ENCODE measurements at places on chromosomes 4 and X.

GRCh38 chr4:169984745-169985144, 41.5 kb downstream of the MFAP3L start:
- DNase-seq, result no peak

GRCh38 chrX:22141047-22141730, 109.1 kb downstream of the PHEX start:
- no peak for DNase-seq

- DNase-seq, result no peak
These were observed 61.3 kb downstream of the SEPTIN11 start for GRCh38 chr4:77010841-77011354.

- DNase-seq, result no peak
These were observed 162.2 kb downstream of the NPFFR2 start for GRCh38 chr4:72194046-72194445.

DNA sequence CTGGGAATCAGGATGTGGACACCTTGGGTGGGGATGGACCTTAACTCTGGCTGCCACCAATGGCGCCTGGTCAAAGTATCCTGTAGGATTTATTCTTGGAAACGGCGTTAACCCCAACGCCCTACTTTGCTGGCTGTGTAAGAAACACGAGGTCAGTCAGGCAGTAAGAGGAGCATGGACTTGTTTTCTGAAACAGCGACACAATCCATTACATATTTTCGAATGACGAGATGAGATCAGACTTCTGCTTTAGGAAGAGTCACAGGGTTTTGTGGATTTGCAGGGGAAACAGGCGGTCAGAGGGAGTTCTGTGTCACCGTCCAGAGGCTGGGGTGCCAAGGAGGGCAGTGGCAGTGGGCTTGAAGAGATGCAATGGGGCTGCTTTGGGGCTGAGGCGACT, 92.2 kb downstream of the TBL1X start:
- DNase-seq, result no peak

DNA sequence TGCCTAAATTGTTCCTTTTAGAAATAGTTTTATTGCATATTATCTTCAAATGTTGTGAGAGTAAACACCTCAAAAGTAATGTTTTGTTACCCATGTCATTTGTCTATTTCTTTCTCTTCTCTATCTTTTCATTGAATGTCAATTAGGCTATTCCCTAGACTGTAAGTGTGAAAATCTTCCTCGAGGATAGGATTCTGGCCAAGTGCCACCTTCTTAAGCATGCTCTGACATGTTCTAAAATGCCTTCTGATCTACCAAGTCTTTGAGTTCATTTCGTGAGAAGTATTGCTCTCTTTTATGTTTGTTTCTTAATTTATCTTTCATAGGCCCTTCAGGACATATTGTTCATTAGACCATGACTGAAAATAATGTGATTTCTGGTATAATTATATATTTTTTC, 44.1 kb upstream of the TLL1 start:
- no peak for DNase-seq

- no peak for DNase-seq
These were observed 5.3 kb downstream of the NAT8L start for GRCh38 chr4:2064276-2064991.

DNA sequence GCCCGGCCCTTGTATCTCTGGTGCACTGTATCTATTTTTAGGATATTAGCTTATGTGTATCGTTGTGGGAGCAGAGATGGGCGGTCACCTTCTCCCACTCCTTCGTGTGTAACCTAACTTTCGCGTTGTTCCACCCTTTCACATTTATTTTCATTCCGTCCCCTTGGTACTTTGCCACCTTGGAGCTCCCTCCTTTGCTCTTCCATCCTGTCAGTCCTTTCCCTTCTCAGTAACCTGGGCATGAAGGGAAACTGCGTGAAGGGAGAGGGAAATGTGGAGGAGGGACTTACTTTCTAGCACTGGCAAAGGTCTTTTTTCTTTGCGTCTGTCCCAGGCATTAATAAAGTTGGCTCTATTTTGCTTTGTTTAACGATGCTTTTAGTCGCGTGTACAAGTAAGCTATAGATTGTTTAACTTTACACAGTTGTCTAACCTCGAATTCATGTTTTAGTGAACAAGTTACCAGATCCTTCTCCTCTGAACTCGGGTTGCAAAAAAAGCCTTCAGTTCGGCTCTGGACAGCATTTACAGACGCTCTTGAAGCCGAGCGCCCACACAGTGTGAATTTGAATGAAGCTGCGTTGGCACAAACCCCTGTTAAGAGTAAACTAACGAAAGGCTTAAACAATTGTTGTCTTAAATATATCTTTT, 3.9 kb downstream of the PCDH10 start:
- no peak for DNase-seq

GRCh38 chrX:130171446-130172126, at the start of gene RAB33A:
RAB33A (plus strand) TSS chrX:130171962; CDS start chrX:130172063, 101 bp downstream.
- DNase-seq, result no peak

GRCh38 chrX:18886005-18886343, 97.9 kb downstream of the PHKA2 start:
- no peak for DNase-seq

- no peak for DNase-seq
These were observed 374.9 kb upstream of the AADAT start for GRCh38 chr4:170464614-170465197.

DNA sequence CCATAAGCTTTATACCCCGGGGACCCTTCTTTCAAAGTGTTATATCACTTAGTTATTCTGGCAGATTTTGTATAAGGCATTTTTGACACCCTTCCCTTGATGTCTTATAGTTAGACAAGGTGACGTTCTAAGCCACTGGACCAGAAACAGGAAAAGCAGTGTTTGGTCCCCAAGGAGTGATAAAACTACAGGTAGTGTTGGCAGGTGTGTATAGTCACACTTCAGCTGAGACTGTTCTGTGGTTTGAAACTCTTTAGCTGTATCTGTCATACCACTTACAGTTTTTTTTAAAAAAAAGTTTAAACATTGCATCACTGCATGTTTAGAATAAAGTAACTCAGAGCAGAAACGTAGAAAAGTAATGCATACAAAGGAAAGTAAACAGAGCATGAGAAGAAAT, 48.5 kb downstream of the TLL1 start:
- DNase-seq, result no peak

DNA sequence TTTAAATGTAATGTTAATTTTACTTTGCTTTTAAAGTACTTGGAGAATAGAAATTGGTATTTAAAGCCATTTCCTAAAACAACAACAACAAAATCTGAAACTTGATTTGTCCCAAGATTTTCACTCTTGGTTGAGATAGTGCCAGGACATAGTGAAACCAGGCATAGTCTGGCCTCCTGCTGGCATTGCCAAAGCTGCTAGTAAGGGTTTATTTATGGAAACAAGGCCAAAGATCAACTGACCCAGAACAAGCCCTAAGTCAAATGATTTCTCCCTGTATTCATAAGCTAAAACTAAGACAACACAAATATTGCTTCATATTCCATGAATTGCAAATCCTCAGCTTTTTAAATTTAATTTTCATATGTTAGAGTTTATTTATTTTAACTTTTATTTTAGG, 227.5 kb upstream of the FGF13 start:
- no peak for DNase-seq

- DNase-seq, result no peak
These were observed 310.0 kb downstream of the PDGFC start for GRCh38 chr4:156661555-156661954.

DNA sequence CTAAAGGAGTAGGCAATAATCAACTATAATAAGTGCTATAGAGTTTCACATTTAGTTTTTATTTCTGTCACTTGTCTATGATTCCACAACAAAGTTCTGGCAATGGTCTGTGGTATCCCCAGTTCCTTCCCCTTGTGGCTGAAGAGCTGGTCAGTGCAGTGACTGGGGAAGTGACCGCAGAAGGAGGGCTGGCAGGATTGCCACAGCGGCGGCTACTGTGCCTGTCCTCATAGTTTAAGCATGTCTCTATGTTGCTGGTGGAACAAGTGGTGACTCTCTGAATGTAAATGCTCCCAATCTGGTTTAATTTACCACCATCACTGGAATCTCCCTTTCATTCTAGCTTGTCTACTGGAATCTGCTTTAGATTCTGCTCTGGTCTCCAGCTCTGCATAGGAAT, 170.6 kb upstream of the GK2 start:
- DNase-seq, result no peak

- peak; percentile 48 for DNase-seq
These were observed 843.4 kb downstream of the FSTL5 start for GRCh38 chr4:161320377-161320776.

- no peak for DNase-seq
These were observed 1.5 kb downstream of the FHDC1 start for GRCh38 chr4:152937336-152938236.

DNA sequence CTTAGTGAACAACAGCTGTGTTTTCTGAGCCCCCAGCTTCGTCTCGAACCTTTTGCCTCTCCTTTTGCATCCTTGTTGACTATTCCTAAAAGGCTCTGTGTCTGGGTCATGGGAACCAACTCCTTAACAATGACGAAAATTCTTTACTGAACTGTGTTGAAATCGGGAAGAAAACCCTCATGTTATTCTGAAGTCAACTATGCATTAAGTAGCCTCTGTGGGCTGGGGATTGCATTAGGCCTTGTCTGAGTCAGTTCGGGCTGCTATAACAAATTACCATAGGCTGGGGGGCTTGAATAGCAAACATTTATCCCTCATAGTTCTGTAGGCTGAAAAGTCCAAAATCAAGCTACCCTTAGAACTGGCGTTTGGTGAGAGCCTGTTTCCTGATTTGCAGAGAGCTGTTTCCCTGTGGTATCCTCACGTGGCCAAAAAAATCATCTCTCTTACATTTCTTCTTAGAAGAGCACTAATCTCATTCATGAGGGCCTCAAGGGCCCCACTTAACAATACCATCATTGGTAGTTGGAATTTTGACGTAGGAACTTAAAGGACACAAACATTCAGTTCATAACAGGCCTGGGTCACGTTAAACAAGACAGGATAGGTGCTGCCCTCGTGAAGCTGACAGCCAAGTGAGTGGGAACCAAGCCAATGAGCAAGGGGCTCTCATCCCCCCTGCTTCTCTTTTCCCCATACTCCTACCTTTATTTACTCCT, 75.9 kb downstream of the CLNK start:
- DNase-seq, result no peak

GRCh38 chrX:154892296-154892695, 6.1 kb downstream of the F8A1 start:
- no peak for DNase-seq

- no peak for DNase-seq
These were observed 18.7 kb upstream of the TMEM192 start for GRCh38 chr4:165131247-165131832.

GRCh38 chrX:17679261-17679660, 58.0 kb upstream of the SCML1 start:
- DNase-seq, result no peak

DNA sequence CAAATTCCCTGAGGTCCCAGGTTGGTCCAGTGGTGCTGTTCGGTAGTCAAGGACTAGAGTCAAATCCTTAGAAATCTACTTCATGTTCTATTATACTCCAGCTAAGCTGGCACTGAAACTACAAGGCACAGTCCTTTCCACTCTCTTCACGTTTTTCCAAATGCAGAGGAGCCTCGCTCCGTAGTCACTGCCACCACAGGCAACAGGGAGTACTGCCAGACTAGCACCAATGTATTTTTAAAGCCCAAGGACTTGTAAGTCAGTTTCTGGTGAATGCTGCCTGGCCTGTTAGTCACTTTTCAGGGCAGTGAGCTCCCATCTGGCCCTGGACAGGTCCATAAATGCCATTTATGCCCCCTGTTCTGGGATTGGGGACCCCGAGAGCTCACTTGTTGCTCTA, 323.5 kb downstream of the FAM47A start:
- no peak for DNase-seq

- DNase-seq, result no peak
These were observed 58.9 kb downstream of the HAUS3 start for GRCh38 chr4:2182994-2183393.

GRCh38 chr4:151901631-151902030, 140.8 kb upstream of the GATB start:
- no peak for DNase-seq

DNA sequence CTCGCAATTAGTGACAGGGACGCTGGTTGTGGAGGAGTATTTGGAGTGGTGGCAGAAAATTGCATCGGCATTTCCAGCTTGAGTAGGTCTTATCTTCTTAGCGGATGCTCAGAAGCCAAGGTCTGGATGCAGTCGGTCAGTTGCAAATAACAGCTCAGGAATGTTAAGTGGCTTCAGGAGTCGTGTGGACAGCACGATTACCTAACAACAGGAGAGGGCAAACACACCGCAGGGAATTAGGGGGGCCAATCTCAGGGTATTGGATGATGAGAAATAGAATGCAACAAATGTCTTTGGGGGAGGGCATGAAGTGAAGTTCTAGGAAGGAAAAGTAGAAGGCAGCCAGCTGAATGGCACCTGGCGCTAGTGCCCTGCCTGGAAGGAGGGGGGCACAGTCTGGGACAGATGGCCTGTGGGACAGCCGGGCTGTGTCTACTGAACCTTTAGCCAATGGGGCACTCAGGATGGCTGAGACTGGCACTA, 11.8 kb downstream of the RASL11B start:
- peak; percentile 96 for DNase-seq

DNA sequence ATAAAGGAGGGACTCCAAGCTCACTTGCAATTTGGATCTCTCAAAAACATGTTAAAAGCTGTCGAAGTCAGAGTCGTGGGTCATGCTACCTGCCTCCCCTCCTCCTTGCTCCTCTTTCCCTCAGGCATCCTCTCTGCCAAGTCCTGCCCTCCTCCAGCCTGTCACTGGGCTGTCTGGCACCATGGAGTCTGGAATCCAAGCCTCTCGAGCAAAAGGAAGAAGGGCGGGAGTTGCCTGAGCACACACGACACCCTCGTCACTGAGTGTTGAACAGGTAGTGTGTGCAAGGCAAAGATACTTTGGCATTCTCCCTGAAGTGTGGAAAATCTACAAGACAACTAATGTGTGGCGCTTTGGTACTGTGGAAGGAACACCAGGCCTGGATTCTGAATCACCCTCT, 62.2 kb downstream of the HAUS3 start:
- DNase-seq, result no peak

GRCh38 chrX:17014216-17014615, 67.8 kb downstream of the REPS2 start:
- no peak for DNase-seq

DNA sequence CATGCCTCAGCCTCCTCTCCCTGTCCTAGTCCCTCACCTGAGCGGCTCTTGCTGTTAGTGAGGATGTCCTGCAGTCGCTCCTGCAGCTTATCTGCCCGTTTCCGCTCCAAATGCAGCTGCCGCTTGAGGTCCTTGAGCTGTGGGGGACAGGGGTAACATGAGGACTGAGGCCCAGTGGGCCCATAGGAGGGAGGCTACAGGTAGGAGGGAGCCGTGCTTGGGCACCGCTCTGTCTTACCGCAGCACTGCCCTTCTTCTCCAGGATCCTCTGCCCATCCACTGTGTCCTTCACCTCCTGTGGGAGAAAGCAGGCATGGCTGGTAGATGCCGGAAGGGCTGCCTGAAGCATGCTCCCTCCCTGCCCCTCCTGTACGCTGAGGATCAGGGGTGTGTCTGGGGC, 9.5 kb upstream of the KCND1 start:
- DNase-seq, result no peak

- no peak for DNase-seq
These were observed 12.1 kb upstream of the PORCN start for GRCh38 chrX:48496660-48497059.

DNA sequence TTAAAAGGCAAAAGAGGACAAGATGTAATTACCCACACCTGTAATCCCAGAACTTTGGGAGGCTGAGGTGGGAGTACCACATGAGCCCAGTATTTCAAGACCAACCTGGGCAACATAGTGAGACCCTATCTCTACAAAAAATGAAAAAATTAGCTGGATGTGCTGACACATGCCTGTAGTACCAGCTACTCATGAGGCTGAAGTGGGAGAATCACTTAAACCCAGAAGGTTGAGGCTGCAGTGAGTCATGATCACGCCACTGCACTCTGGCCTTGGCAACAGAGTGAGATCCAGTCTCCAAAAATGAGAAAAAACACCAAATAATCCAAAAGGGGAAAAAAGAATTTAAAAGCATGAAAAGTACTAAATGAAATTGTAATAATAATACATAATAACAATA, 30.8 kb downstream of the NR0B1 start:
- no peak for DNase-seq

Measured in iPS DF 19.7 (cell line).